Ascending aorta (tissue), 2 donors: ENCODE measurements at places on chromosomes 16 and 17. TPM values are rescaled to one million over a fixed set of nuclear protein-coding genes. Genes with fewer than 3 reads are reported as not detected.
A peak's percentile ranks its signal among the peaks of the same experiment; 100 is the strongest.

DNA sequence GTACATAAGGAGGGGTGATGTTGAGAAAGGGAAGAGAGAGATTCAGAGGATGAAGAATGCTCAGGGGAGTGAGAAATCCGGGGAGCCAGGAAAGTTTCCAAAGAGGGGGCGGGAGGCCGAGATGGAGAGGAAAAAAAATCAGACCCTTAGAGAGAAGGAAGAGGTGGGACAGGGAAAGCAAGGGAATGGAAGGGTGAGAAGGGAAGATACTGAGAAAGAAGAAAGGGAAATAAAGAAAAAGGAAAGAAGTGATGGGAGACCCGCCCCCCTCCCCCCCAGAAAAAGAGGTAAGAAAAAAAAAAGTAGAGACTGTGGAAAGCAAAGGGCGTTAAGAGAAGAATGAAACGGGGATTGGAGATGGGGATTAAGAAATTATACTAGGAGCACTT is 507 bp downstream of the DYNLRB2 start:
- no peak for DNase-seq

KIFC3 gene
- total RNA-seq = 54.9 TPM

TP53TG3B gene
- not detected for total RNA-seq

DNA sequence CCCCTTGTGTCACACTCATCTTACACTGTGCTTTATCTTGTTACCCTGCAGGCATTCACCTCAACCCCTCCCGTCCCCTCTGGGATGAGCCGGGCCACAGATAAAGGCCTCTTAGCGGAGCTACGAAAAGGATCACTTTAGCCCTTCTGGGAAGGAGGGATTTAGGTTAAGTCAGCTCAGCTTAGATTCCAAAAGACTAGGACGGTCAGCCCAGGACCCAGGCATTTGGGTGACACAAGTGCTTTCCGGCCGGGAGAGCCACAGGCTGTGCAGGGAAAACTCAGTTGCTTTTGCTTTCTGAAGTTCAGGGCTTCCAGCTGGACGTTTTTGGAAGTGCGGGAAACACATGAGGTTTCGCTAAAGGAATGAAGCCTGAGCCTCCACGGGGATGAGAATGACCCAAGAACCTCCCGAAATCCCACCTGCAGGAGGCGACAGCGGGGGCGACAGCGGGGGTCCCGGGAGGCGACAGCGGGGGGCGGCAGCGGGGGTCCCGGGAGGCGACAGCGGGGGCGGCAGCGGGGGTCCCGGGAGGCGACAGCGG is 11.6 kb upstream of the METRNL start:
- DNase-seq = no peak

DNA sequence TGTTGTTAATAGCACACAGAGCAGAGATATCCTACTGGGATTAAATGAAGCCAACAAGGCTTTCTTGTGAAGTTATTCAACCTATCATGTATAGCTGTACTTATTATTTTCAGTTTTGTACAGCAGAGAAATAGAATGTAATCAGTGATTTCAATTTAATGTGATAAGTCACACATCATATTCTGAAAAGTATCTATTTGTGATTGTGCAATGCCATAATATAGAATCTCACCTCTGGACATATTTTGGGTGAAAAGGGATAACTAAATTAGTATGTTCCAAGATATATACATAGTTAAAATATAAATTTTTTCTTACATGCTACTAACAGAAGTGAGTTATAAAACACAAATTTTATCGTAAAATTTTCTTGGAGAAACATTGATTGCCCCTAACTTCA is 544.3 kb upstream of the KIF2B start:
- no peak for DNase-seq

- no peak for DNase-seq
Observed at GRCh38 chr17:27756467-27757371, 43.6 kb downstream of the NOS2 start.

DNA sequence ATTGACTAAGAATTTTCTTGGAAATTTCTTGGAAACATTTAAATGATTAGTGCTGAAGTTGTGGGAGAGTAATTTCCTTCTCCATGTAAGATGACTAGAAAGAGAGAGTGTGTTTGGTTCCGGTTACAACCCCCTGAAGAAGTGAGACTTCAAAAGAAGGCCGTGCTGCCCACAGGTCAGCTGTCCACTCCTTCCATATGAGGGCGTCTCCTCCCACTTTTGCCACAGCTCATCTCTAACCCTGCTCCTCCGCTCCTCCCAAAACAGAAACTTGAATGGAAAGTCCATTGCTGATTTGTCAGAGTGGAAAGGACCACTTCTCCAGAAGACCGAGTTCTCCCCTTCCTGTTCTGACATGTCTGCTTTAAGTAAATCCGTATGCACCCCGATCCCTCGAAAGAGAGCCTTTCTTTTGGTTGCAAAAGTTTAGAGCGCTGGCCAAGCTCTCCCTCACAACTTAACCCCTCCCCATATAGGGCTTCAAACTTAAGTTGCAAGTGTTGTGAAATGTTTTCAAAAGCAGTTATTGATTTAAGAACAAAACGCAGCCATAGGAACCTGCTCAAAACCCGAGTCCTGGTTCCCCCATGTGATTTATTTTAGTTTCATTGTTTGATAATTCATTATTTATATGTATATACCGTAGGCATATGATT is 129.5 kb downstream of the SOCS1 start:
- DNase-seq = no peak

DNA sequence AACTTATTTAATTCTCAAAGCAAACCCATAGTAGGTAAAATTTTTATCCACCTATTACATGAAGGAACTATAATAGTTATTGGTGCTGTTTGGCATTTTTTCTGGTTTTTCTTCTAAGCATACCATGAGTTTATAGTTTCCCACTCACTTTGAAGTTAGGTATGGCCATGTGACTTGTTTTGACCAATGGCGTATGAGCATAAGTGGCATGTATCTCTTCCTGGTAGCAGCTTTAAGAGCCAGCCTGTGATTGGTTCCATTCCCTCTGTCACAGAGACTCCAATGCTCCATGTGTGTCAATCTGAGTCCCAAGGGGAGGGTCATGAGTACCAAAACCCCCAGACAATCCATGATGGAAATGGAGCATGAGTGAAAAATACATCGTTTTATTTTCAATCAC is 282.9 kb upstream of the N4BP1 start:
- no peak for DNase-seq

DNA sequence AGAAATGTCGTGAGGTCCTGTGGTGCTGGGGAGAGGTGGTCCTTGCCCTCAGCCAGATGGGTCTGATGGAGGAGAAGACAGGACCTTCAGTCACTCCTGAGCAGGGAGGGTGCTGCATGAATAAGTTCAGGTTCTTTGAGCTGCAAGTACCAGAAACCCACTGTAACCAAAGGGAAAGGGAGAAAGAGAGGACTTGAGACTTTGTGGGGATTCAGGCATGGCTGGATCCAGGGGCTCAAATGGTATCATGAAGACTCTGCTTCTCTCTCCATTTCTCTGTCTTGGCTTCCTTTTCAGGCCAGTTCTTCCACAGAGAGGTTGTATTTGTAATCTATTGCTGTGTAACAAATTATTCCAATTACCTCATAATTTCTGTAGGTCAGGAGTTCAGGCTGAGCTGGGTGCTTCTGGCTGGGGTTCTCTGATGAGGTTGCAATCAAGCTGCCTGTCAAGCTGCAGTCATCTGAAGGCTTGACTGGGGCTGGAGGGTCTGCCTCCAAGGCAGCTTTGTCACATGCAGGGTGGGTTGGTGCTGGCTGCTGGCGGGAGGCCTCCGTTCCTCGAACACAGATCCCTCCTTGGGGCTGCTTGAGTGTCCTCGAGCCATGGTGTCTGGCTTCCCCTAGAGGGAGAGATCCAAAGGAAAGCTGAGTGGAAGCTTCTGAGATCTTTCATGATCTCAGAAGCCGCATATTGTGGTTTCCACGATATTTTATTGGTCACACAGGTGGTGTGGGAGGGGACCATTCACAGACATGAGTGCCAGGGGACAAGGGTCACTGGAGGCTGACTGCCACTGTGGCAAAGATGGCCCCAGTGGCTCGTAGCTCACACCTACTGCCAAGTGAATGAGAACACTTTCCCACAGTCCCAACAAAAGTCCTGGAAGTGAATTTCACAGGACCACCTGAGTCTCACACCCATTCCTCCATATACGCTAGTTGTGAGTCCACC is 5.9 kb upstream of the ADCY7 start:
- no peak for DNase-seq

NXN gene
- 67.3 TPM for total RNA-seq

CHD9NB gene
- 0.43 TPM for total RNA-seq

GRCh38 chr16:68764862-68765261 is 27.8 kb downstream of the CDH1 start:
- no peak for DNase-seq

GRCh38 chr17:83179374-83179773 is 100.0 kb downstream of the METRNL start:
- DNase-seq = no peak

GRCh38 chr17:66690166-66690565 is 144.8 kb upstream of the CACNG5 start:
- DNase-seq = no peak

- DNase-seq = no peak
Observed at GRCh38 chr16:84448444-84448843, 56.0 kb downstream of the MEAK7 start.

THUMPD1 gene
- 12.7 TPM for total RNA-seq

DNA sequence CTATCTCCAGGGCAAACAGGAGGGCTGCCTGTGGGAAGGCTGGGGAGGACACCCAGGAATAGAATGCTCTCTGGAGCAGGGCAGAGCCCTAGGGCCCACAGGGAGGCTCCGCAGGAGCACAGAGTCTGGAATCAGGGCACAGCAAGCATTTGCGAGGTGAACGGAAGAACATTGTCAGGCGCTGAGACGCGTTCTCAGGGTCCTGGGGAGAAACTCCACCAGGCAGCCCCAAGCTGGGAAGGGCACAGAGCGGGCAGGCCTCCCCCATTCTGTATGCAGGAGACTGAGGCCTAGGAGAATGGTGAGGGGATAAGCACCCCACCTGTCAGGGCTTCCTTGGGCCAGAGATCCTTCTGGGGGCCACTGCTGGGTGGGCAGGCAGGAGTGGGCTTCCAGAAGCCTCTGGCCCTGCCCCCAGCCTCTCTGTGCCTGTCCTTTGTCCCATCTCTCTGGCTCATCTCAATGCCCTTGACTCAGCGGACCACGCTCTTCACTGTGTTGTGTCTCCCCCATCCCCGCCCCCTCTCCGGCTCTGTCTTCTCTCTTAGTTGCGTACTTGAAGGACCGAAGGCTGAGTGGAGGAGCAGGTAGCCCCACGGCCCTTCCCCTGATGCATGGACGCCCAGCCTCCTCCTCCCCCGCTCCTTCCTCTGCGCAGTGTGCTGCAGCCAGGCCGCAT is 5.1 kb upstream of the SETD6 start:
- peak; percentile 53 for DNase-seq

DNA sequence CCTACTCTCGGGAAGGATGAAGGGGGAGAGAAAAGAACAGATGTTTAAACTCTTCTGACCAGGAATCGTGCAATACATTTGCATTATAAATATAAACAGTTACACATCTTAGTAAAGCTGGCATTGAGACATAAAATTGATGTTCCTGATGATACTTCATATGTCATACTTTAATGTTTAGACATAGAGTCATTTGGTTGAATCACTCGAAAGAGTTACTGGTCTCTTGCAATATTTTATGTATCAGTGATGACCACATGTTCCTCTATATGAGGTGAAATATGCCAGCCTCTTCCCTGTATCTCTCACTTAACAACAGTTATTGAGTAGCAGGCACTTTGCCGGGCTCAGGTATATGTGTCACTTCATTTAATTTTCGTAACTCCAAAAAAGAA is 49.7 kb upstream of the PMFBP1 start:
- DNase-seq = no peak

DNA sequence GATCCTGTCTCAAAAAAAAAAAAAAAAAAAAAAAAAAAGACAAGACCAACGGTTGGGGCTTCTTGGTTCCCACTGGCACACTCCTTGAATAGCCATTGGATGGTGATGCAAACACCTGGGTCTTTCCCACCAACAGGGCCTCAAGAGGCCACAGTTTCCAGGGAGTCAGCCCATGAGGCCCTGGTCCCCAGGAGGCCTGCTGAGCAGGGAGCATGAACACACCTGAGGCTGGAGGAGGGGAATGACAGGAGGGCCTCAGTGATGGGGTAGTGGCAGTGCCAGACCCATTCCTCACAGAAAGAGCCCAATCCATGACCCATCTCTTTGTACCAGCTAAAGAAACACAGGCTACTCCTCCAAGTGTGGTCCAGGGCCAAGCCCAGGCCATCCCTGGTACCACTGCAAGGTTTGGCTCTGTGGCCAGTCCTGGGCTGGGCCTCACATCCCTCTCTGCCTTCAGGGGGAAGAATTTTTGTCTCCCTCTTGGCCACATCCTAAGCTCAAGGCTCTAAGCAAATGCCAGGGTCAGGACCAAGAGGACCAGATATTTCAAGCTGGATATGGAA is 13.9 kb downstream of the ARL2BP start:
- DNase-seq = peak; percentile 43

DNA sequence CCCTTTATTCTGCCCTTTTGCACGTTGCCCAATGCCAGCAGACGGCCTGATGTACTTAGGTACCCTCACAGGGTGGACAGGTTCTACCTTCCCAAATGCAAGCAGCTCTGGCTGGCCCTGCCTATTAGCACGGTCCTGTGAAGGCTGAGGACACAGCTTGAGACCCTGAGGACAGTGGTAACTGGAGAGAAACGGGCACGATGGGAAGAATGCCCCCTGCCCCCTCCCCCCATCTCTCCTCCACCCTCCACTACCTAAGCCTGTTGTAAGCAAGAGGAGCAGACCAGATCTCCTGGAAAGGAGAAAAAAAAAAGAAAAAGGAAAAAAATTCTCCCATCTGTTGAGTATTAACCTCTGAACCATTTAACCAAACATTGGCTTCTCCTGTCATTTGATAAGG is 34.1 kb downstream of the MEOX1 start:
- no peak for DNase-seq

- DNase-seq = no peak
Observed at GRCh38 chr17:16437083-16437482, 21.7 kb downstream of the TRPV2 start.

DNA sequence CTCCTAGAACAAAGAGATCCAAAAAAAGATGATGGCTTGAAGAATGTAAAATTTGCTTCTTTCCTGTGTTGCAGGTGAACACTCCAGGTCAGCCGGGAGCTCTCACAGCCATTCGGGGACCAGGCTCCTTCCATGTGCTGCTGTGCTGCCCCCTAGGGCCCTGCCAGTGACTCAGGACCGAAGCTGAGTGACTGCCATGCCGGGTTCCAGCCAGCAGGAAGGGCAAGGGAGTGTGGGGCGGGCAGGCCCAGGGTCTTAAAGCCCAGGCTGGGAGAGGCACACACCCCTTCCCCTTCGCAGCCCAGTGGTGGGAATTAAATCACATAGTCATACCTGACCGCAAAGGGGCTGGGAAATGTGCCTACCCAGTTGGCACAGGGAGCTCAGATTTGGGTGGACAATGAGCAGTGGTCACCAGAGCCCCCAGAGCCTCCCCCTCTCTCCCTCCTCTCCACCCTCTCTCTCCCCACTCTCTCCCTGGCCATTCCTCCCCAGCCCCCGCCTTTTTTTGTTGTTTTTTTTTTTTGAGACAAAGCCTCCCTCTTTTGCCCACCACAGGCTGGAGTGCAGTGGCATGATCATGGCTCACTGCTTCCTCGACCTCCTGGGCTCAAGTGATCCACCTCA is 11.5 kb downstream of the EPOP start:
- DNase-seq = no peak

- DNase-seq = peak; percentile 96
Observed at GRCh38 chr16:31507929-31508705, at the start of gene RUSF1. Gene RUSF1 (minus strand): TSS chr16:31508391. CDS start chr16:31508373, 18 bp downstream.

- DNase-seq = no peak
Observed at GRCh38 chr16:24015923-24016322, 180.1 kb downstream of the PRKCB start.
